ENCODE measurements at places on chromosomes 3 and 15.
A peak's percentile ranks its signal among the peaks of the same experiment; 100 is the strongest.

GRCh38 chr3:119559441-119559963 lies at the start of gene CD80:
Gene CD80, minus strand, starts transcription at chr3:119559614. Its CDS starts 1,886 bp downstream, at chr3:119557728.
- peak; percentile 22 for DNase-seq

- no peak for DNase-seq
Measured at GRCh38 chr15:59953392-59953883, 50.7 kb upstream of the FOXB1 start.

- no peak for DNase-seq
Measured at GRCh38 chr15:75695220-75695619, 17.4 kb downstream of the CSPG4 start.

- DNase-seq = no peak
Measured at GRCh38 chr15:61220125-61220524, 9.0 kb downstream of the RORA start.

DNA sequence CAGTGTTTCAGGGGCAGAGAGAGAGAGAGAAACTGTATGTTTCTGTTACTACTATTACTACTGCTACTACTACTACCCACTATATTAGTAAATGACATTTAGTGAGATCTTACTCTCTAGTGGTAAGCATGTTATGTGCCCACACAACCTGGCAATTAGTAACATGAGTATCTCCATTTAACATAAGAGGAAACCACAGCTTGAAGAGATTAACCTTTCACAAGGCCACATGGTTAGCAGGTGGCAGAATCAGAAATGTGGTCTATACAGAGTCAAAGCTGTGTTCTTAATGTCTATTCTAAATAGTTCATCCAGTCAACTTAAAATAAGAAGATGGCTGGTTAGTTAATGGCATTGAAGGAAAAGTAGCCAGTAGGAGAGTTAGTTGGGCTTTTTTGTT lies 961.6 kb downstream of the MCTP2 start:
- DNase-seq = no peak

DNA sequence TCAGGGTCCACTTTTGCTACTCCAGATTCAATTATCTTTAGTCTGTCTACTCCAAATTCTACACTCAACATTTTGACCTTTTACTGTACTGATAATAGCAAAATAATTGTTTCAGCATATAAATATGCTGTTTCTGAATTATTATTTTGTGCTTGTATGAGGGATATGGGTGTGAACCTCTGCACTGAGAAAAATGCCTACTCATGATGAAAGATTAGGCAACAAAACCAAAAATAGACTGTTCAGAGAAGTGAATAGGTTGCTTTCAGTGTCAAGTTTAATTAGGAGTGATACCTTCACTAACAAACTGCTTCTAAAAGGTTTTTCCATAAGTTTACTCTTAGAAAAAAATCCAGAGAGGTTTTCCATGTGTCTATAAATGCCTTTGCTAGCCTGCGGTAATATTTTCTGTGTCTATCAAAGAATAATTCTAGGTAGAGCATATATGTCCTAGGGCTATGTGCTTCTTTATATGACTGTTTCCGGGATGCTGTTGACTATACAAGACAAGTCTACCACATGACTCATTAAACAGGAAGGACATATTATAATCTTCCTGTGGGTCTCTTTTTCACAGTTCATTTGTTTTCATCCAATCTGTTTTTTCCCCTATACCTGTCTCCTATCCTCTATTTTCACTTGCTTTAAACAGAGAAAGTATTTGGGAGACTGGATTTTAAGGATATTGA lies 218.5 kb upstream of the TTC14 start:
- no peak for DNase-seq

DNA sequence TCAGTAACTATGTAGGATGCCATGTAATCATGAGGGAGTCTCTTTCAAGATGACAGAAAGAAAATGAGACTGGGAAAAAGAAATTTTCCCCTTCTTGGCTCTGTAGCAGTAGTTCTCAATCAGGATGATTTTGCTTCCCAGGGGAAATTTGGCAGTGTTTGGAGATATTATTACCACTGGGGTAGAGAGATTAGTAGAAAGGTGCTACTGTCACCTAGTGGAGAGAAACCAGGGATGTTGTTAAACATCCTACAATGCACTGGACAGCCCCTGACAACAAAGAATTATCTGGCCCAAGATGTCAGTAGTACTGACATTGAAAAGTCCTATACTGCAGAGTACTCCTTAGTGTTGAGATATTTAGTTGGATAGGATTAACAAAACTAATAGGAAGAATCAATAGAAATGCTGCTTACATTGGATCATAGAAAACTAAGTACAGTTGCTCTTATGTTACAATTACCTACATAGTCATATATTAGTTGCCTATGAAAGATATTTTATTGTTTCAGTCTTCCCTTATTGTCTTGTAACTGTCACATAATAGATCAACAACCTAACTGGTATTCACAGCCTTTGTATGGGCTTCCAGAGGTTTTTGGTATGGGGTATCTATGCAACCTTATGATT lies 433.3 kb downstream of the RAP2B start:
- peak; percentile 66 for DNase-seq

GRCh38 chr15:89187986-89188514 lies 33.3 kb downstream of the RLBP1 start:
- DNase-seq = no peak

GRCh38 chr3:152379415-152380042 lies 110.8 kb downstream of the MBNL1 start:
- DNase-seq = no peak

DNA sequence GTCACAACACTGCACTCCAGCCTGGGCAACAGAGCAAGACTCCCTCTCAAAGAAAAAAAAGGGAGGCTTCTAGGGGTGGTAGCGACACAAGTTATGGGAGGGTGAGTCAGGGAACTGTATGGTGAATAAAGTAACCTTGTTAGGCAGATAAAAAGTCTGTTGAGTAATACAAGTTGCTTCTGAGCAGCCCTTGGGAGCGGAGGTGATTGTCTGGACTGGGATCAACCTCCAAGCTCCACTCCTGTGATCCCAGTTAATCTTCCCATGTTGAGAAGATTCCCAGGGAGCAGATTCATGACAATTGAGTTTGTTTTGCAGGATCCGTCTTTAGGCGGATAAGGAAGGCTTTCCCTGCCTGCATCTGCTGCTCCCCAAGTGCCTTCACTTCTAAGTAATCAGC lies 335.9 kb downstream of the THSD4 start:
- no peak for DNase-seq

DNA sequence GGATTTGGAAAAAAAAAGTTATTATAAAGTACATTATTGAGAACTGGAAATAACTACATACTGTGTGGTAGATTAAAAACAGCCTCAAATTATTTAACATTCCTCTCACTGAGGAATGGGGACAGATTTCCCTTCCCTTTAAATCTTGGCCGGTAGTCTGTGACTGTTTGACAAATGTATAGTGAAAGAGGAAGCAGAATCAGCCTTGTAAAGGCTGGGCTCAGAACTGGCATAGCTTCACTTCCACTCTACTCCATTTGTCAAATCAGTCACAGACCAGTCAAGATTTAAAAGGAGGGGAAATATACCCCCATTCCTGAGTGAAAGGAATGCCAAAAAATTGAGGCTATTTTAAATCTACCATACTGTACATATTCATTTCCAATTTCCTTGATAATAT lies 18.2 kb upstream of the B4GALT4 start:
- DNase-seq = no peak

- peak; percentile 51 for DNase-seq
Measured at GRCh38 chr3:191139736-191140135, 59.3 kb upstream of the OSTN start.

DNA sequence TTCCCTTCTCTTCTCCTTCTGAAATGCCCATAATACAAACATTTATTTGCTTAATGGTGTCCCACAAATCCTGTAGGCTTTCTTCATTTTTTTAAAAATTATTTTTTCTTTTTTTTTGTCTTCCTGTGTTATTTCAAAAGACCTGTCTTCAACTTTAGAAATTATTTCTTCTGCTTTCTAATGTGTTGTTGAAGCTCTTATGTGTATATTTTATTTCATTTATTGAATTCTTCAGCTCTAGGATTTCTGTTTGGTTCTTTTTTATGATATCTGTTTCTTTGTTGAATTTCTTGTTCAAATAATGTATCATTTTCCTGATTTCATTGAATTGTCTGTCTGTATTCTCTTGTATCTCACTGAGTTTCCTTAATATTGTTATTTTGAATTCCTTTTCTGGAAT lies 63.1 kb downstream of the AP4E1 start:
- DNase-seq = no peak

DNA sequence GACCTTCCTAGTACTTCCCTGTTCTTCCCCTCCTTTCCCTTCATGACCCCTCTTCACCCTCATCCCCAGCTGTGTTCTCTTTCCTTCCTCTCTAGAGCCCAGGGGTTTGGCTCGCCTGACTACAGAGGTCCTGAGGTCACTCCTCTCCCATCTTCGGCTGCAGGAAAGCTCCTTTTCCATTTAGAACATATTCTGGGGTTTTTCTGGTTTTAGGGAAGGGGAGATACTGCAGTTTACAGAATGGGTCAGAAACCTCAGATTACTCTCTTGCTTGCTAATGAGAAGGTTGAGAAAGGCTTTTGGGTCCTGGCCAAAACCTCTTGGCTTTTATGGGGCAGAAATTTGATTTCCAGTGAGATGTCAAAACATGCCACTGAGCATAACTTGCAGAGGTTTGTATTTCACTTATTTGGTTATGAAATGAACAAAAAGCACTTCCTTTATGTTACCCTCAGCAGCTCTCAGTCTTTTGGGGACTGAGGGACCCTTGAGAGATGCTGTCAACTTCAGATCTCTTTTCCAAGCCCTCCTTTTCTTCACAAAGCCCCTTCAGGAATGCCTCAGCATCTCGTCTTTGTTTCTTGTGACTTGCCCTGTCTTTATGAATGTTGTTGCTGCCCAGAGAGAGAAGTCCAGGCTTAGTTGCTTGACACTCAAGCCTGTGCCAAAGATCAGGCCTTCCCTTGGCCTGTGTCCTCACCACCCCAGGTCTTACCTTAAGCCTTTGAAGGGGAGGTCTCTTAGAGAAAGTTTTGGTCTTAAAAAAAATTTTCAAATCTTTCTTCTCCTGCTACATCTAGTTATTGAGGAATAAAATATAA lies 121.7 kb upstream of the TPM1 start:
- DNase-seq = peak; percentile 83

DNA sequence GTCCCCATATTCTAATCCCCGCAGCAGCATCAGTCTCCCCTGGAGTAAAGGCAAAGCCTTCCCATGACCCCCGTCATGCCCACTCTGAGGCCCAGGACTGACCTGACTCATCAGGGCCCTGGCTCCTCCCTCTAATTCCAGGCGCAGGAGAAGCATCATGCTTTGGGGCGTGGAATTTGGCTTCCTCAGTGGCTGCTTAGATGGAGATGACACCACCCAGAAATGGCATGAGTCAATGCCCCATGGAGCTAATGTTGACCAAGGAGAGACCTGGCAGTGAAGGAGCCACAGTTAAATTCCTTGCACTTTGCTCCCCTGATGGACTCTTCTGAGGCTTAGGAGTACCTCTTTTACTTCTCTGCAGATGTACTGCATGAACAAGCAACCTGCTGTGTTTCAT lies 204.2 kb upstream of the PROK2 start:
- peak; percentile 54 for DNase-seq

- DNase-seq = no peak
Measured at GRCh38 chr15:38324939-38325647, 72.5 kb downstream of the SPRED1 start.

- peak; percentile 11 for DNase-seq
Measured at GRCh38 chr3:124627501-124627908, 102.7 kb upstream of the UMPS start.

GRCh38 chr3:143184099-143184498 lies 64.5 kb downstream of the CHST2 start:
- DNase-seq = no peak

- peak; percentile 32 for DNase-seq
Measured at GRCh38 chr3:147758771-147759170, 349.6 kb downstream of the ZIC1 start.

- DNase-seq = no peak
Measured at GRCh38 chr3:119967353-119968006, 126.8 kb downstream of the GSK3B start.

DNA sequence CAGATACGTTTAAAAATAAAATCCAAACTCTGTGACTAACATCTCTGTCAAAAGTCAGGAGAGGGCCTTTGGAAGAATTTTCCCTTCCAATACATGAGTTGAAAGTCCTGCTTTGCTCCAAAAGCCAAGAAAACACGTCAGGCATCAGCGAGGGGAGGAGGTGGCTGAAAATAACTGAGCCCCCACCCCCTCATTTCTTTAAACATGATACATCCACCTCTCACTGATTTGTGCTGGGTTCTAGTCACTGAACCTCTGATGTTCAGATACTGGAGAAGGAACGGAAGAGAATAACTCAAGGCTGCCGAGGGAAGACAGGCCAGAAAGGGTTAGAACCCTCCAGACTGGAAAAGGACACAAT lies 9.4 kb upstream of the SEMA5B start:
- DNase-seq = no peak

- no peak for DNase-seq
Measured at GRCh38 chr3:53675942-53676341, 170.3 kb downstream of the CHDH start.

GRCh38 chr3:184058029-184058428 lies 5.2 kb downstream of the HTR3C start:
- peak; percentile 53 for DNase-seq

GRCh38 chr3:128878556-128879124 lies 780 bp upstream of the ACAD9 start:
- peak; percentile 57 for DNase-seq

- DNase-seq = no peak
Measured at GRCh38 chr15:89378296-89379151, 43.9 kb upstream of the POLG start.

- DNase-seq = no peak
Measured at GRCh38 chr3:37040231-37040630, 46.9 kb downstream of the MLH1 start.

All from fibroblast of upper back skin (primary cell).